ENCODE measurements at places on chromosomes 1 and 21.

- no peak for DNase-seq
These were observed 81.0 kb upstream of the CD55 start for GRCh38 chr1:207240325-207241101.

- DNase-seq: no peak
These were observed at the start of gene RXFP4 for GRCh38 chr1:155940993-155941844. Gene RXFP4 (plus strand): TSS chr1:155941638. CDS start chr1:155941710, 72 bp downstream.

GRCh38 chr1:36323636-36324352 lies at the start of gene EVA1B:
Gene EVA1B (minus strand): TSS chr1:36323645. CDS start chr1:36323037, 608 bp downstream.
- no peak for DNase-seq

DNA sequence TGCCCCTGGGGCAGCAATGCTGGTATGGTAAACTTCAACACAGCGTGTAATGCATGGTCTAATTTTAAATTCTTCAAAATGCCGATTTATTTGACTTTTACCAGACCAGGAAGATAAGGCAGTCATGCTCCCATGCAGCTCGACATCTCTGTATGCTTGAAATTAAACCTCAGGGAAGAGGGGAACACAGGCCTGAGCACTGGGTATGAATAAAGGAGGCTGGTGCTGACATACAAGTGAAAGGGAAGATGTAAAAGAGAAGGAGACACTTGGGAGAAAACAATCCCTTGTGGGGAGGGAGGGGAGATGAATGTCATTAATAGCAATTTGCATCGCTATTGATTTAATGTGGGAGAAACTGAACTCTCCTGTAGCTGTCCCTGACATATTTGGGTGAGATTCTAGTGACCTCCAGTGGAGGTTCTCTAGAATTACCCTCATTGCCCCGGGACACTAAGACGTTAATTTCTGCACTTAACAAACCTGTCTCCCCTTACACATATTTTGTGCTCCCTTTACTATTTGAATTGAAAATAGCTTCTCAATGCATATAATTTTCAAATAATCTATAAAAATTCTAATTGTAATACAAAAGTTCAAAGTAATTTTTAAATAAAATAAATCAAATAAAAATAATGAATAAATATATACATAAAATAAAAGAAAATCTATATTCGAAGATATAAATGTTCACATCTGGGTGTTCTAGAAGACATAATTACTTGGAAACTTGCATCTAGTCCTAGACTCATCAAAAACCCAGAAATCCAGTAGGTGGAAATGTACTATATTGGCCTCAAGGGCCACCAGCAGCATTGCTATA lies 283.1 kb downstream of the LMX1A start:
- DNase-seq: peak; percentile 71

DNA sequence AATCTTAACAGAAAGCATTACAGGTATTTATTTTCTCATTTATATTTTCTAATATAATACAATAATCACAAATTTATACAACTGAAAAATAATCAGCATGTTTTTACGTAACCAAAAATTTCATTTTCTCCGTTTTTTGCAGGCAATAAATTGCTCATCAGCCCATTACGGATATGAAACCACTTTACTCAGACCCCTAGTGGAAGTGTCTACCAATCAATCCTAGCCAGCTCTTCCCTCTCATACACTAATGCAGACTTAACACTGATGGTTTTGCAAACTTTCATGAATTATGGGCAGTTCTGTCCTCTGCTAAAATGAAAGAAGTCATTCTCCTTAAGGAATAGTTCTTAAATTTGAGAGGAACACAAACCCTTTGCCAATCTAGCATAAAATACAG lies 124.7 kb downstream of the EIF4G3 start:
- no peak for DNase-seq

DNA sequence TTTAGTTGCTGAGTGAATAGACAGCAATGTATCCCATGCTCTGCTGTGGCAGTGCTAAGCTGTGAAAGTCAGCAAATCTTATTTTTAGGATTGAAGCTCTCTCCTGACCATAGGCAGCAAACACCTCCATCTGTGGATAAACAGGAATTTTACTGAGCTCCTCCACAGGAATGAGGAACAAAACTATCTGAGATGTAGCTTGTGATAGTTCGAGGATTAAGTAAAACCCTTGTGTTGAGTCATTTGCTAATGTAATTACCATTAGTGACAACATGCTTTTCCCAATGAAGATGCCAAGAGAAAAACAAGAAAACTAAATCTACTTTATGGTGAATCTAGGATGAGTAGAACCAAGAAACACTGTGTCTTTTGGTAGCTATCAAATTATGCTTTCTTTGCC lies 122.7 kb downstream of the CLEC20A start:
- DNase-seq: no peak

DNA sequence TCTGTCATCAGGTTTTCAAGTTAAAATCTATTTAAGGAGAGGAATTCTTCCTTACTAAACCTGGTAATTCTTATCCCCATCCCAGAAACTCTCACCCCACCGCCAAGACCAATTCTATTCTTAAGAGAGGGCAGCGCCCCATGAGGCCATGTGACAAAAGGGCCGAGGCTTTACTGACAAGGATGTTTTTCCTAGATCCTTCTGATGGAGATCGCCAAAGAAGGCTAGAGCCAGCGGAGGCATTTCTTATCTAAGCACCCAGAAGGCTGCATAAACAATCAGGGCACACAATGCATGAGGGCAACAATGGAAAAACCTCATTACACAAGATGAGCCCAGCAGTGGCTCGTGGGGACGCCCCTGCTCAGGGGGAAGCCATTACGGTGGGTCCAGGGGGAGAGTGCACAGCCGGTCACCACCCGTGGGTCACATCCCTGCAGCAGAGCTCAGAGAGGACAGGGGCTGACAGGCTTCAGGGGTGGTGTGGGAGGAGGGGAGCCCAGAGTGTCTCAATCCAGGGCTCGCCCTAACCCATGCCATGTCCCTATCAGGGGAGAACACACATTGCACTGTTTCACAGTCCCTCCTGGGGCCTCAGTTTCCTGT lies 88.7 kb downstream of the ITPKB start:
- no peak for DNase-seq

DNA sequence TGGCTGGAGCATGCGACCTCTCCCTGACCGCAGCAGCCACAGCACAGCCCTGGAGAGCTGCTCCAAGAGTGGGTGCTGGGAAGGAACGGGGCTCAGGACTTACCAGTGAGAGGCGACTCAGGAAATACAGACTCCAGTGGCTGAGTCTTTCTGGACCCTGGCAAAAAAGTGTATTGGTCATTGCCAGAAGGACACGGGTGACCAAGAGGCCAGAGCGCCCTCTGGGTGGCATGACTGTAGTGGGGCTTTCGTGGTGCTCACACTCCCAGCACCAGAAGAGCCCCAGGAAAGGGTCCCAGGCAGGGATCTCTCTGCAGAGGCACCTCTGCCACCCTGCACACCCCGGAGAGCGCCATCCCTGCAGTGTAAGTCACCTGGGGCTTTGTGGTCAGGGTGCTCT lies 8.9 kb upstream of the PRDM16 start:
- DNase-seq: no peak

- no peak for DNase-seq
These were observed 5.5 kb downstream of the C2CD2 start for GRCh38 chr21:41948078-41948895.

GRCh38 chr1:204672482-204673121 lies 12.9 kb downstream of the LRRN2 start:
- no peak for DNase-seq

DNA sequence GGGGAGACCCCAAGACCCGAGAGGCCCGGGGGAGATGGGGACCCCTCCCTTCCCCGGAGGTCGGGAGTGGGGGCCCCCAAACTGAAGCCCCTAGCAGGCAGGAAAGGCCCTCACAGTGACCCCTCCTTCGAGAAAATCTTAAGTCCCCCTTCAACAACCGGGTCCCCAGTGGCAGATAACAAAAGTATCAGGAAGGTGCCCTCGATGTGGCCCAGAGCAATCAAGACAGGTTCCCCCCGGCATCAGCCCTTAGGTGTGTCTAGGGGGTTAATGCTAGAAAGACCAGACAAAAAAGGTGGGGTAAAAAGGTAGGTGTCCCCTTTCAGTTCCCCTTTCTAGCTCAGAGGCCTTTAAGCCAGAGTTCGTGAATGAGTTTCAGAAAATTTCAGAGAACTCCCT lies 282 bp upstream of the ECE1 start:
- no peak for DNase-seq

DNA sequence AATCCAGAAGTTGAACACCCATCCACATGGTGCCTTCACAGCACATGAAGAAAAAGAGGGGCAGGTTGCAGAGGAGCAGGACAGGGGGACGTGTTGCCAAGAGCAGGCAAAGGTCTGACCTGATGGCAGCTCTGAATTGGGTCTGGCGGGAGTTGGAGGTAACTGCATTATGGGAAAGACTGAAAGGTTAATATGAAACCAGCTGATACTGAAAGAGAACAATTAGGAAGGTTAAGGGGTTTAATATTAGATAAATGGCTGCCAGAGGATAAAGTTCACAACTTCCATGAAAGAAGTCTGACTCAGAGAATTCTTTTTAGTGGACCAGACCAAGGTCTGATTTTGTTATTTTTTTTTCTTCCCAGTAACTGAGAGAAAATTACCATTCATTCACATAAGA lies 76.1 kb downstream of the CD58 start:
- no peak for DNase-seq

DNA sequence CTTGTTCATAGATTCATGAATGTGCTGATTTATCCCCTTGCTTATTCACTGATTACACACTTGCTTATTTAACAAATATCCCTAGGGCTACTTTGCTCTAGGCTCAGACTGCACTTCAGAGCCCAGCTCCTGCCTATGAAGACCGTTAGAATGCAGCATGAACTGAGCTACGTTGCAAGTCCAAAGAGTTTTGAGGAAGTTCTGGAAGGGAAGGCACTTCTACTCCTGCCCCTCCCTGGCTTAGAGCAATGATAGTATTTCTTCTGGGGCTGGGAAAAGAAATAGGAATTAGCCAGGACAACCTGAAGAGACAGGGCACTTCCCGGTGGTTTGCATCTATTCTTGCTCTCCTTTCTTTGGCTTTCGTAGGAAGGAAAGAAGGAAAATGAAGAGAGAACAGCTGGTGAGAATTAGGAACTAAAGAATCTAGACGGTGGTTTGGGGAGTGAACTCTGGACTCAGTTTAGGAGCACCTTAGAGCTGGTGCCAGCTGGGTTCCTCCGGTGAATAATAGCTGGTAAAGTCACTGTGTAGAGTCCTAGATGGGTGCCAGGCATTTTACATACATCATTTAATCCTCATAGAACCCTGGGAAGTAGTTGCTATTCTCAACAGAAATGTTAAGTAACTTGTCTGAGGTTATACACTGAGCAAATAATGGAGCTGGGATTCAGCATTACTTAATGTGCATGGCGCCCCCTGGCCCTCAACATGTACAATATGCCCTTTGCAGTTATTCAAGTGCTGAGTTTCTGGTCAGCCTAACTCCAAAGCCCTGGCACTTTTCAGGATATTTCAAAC lies 65.9 kb downstream of the NDUFS5 start:
- DNase-seq: peak; percentile 64

- DNase-seq: no peak
These were observed 117.0 kb upstream of the SYT6 start for GRCh38 chr1:114270718-114271117.

GRCh38 chr1:91585982-91586381 lies 85.3 kb downstream of the CDC7 start:
- DNase-seq: no peak

GRCh38 chr21:25127811-25128210 lies 479.5 kb downstream of the MRPL39 start:
- DNase-seq: no peak

GRCh38 chr21:43868461-43868860 lies 3.4 kb downstream of the AGPAT3 start:
- DNase-seq: no peak

DNA sequence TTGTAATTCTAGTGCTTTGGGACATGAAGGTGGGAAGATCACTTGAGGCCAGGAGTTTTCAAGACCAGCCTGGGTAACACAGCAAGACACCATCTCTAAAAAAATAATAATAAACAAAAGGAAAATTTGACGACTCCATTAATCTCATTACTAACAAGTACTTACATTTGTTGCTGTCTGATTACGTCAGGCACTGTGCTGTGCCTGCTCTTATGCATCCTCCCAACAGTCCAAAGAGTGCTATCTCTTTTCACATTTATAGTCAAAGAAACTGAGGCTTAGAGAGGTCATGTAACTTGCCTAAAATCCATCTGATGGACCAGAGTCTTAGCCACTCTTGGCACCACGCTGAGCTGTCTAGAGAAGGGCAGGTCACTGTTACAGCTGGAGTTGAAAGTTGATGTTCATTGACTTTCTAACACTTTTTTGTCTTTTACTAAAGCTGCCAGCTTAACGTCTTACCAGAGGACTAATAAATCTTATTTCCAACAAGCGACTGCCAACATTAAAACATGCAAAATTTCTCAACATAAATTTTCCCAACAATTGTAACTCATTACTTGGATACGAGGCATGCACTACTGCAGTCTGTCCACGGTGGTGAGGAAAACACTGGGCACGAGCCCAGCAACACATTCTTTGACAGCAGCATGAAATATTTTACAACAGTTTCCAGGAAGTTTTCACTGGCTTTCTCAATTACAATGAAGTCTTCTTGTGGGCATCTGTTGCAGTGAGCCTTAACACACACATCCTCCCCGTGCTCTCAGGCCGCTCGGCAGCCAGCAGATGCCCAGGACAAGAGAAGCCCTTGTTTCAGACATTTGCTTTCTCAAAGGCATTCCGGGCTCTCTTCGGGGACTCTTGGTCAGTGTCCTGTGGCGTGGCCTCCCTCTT lies 262.9 kb upstream of the PROX1 start:
- DNase-seq: no peak

DNA sequence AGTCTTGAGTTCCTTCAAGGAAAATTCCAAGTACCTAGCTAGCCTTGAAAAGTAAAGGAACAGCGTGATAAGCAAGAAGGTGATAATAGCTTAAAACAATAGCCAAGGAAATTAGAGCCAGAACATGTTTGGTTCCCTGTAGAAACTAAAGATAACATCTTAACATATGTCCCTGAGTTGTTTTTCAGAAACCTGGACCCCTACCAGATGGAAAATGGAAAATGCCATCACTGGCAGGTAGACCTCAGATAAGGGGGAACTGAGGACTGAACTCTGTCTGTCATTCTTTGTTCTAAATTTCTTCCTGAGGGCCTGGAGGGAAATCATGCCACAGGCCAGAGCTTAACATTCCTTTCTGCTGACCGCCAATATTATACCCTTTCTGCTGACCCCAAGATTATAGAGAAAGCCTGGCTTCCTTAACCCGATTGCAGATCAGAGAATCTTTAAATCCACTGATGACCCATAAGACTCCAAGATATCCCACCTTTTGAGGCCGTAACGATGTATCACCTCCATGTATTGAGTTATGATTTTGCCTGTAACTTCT lies 23.4 kb downstream of the CNIH3 start:
- DNase-seq: no peak
